ENCODE measurements at places on chromosomes 1 and 21.
A peak's percentile ranks its signal among the peaks of the same experiment; 100 is the strongest.

- H3K4me1 ChIP-seq: peaks cover 11% of the 10 kb centered on the region
- peaks cover 15% of the 10 kb centered on the region for H3K27me3 ChIP-seq
- H3K36me3 ChIP-seq: no peaks in the 10 kb centered on the region
- no peak overlapping the region for H3K4me3 ChIP-seq
- DNase-seq: no peak
- H3K27ac ChIP-seq: no peak overlapping the region
These were observed 30.0 kb downstream of the TENT5C start for GRCh38 chr1:117635805-117636204.

DNA sequence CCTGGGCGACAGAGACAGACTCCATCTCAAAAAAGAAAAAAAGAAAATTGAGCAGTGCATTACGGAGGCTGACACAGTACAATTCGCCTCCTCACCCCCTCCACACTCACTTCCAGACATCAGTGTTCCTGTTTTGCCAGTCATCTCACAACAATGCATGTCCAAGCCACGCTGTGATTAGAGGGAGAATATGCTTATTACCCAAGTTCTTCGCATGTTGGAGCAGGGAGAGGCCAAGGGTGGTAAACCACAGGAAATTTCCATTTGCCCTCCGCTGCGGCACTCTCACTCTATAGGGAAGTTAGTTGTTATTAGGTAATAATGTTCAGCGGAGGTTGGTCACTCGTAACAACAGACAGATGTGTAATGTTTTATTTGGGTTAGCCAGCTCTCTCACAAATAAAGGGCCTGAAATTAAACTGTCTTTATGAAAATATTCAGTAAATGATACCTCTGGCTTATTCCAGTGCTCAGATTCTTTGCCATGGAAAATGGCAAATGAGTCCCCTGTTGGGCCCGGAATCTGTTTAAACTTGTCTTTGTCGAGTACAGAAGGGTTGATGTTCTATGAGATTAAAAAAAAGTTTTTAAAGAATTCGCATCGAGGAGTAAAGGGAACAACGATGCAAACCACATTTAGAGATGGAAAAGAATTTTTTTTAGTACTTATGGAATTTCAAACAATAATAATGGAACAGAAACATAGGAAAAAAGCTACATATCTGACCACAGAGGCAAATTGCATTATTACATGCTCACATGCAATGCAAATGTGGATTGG lies 33.1 kb downstream of the KCNJ15 start:
- H3K4me3 ChIP-seq: no peak overlapping the region
- DNase-seq: no peak
- H3K4me1 ChIP-seq: peaks cover 6% of the 10 kb centered on the region
- no peaks in the 10 kb centered on the region for H3K36me3 ChIP-seq
- H3K27me3 ChIP-seq: peaks cover 4% of the 10 kb centered on the region

- H3K4me3 ChIP-seq: no peak overlapping the region
- peaks cover 2% of the 10 kb centered on the region for H3K27me3 ChIP-seq
- no peak for DNase-seq
- no peak overlapping the region for H3K27ac ChIP-seq
- no peaks in the 10 kb centered on the region for H3K4me1 ChIP-seq
- no peaks in the 10 kb centered on the region for H3K36me3 ChIP-seq
These were observed 559.8 kb downstream of the LMO4 start for GRCh38 chr1:87888446-87888845.

DNA sequence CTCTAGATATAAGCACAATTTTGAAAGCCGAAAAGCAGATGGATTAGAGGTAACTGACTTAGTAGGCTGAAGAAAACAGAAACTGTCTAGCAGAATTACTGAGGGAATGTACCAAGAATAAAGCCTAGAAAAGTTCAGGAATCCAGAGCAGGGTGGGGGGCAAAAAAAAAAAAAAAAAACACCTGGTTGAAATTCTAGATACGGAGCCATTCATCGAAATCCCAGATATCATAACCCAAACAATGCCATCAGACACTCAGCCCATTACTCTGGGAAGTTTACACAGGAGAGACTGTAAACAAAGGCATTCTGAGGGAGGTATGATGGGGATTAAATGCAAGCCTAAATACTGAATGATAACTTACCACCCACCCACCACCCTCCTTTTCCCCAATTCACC lies 45.6 kb downstream of the ENAH start:
- no peaks in the 10 kb centered on the region for H3K27me3 ChIP-seq
- no peak overlapping the region for H3K27ac ChIP-seq
- no peak for DNase-seq
- H3K36me3 ChIP-seq: no peaks in the 10 kb centered on the region
- H3K4me1 ChIP-seq: no peaks in the 10 kb centered on the region
- H3K4me3 ChIP-seq: no peak overlapping the region

DNA sequence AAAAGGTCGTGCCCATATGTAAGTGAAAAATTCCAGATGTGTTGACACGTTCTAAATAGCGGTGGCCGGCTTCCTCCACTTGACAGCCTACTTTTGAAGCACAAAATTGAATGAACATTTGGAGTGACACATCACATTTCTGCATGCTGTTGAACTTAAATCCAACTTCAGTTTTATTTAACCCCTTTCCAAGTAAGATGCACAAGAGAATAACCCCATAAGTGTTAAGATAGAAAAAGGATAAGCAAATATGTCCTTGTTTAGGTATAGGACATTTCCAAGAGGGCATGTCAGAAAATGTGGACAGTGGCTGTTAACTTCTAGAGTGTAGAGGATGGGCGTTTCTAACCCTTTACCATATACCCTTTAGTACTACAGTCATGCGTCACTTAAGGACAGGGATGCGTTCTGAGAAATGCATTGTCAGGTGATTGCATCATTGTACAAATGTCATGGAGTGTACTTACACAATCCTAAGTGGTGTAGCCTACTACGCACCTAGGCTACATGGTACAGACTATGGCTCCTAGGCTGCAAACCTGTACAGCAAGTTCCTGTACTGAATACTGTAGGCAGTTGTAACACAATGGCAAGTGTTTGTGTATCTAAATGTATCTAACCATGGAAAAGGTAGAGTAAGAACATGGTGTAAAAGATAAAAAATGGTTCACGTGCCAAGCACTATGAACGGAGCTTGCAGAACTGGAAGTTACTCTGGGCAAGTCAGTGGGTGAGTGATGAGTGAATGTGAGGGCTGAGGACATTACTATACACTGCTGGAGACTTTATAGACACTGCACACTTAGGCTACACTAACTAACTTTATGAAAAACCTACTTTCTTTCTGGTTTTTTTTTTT lies 9.3 kb upstream of the FAM89A start:
- H3K4me1 ChIP-seq: peaks cover 17% of the 10 kb centered on the region
- H3K36me3 ChIP-seq: no peaks in the 10 kb centered on the region
- no peak overlapping the region for H3K27ac ChIP-seq
- H3K4me3 ChIP-seq: no peak overlapping the region
- DNase-seq: no peak

GRCh38 chr1:153624965-153625611 lies 2.2 kb downstream of the S100A13 start:
- H3K36me3 ChIP-seq: no peaks in the 10 kb centered on the region
- no peak overlapping the region for H3K4me3 ChIP-seq
- no peaks in the 10 kb centered on the region for H3K4me1 ChIP-seq
- no peak for DNase-seq

GRCh38 chr1:26862781-26863684 lies at the start of gene SFN:
Gene SFN (plus strand): TSS chr1:26863149. CDS start chr1:26863213, 64 bp downstream.
- H3K4me3 ChIP-seq: peak within 1 kb of the TSS; percentile 89
- peaks cover 22% of the 10 kb centered on the region for H3K4me1 ChIP-seq
- DNase-seq: peak; percentile 83
- H3K27ac ChIP-seq: no peak within 1 kb of the TSS
- no peaks in the 10 kb centered on the region for H3K27me3 ChIP-seq
- H3K36me3 ChIP-seq: no peaks in the 10 kb centered on the region

- no peaks in the 10 kb centered on the region for H3K36me3 ChIP-seq
- no peak overlapping the region for H3K27ac ChIP-seq
- H3K4me1 ChIP-seq: no peaks in the 10 kb centered on the region
- H3K27me3 ChIP-seq: peaks cover 5% of the 10 kb centered on the region
- no peak overlapping the region for H3K4me3 ChIP-seq
- no peak for DNase-seq
These were observed 14.2 kb upstream of the TENT5B start for GRCh38 chr1:27026621-27027574.

GRCh38 chr1:89367221-89367620 lies 3.4 kb downstream of the GBP6 start:
- H3K4me1 ChIP-seq: peaks cover 15% of the 10 kb centered on the region
- H3K4me3 ChIP-seq: no peak overlapping the region
- H3K27me3 ChIP-seq: no peaks in the 10 kb centered on the region
- H3K36me3 ChIP-seq: no peaks in the 10 kb centered on the region
- H3K27ac ChIP-seq: no peak overlapping the region

GRCh38 chr1:224054611-224055010 lies 59.3 kb upstream of the FBXO28 start:
- H3K36me3 ChIP-seq: no peaks in the 10 kb centered on the region
- H3K27ac ChIP-seq: no peak overlapping the region
- no peak for DNase-seq
- H3K4me1 ChIP-seq: no peaks in the 10 kb centered on the region

- H3K4me1 ChIP-seq: peaks cover 10% of the 10 kb centered on the region
- no peak for DNase-seq
- H3K27ac ChIP-seq: no peak overlapping the region
- H3K36me3 ChIP-seq: no peaks in the 10 kb centered on the region
- no peak overlapping the region for H3K4me3 ChIP-seq
- no peaks in the 10 kb centered on the region for H3K27me3 ChIP-seq
These were observed 4.1 kb downstream of the OLFML3 start for GRCh38 chr1:113983391-113983790.

GRCh38 chr1:98482611-98483010 lies 178.9 kb upstream of the SNX7 start:
- no peak overlapping the region for H3K27ac ChIP-seq
- no peak overlapping the region for H3K4me3 ChIP-seq
- no peak for DNase-seq
- no peaks in the 10 kb centered on the region for H3K27me3 ChIP-seq

- peaks cover 2% of the 10 kb centered on the region for H3K36me3 ChIP-seq
- H3K4me1 ChIP-seq: peaks cover 23% of the 10 kb centered on the region
- H3K27ac ChIP-seq: no peak overlapping the region
These were observed 2.2 kb upstream of the CBR3 start for GRCh38 chr21:36132696-36133095.

DNA sequence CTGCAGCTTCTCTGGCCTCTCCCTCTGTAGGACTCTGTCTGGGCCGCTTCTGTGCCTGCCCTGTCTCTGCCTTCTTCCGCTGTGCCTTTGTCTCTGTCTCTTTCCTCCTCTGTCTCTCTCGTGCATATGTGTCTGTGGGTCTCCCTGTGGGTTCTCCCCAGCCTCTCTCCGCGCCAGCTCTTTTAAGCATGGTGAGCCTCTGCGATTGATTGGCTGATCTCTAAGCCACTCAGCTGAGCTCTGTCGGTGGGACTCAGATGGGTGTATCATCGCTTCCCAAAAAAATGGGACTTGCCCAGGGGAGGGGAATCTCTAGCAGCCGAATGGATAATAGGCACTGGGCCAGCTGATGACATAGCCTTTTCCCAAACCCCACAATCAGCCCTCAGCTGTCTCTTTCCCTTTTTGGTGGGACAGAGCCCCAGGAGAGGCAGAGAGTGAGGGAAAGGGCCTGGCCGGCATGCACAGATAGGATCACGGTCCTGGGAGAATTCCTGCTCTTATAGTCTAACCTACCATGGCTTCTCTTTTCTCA lies at the start of gene ADAMTS4:
ADAMTS4 (minus strand) TSS at position 158 of the 535 bp plus-strand sequence. CDS start 427 bp downstream, outside the sequence.
- H3K27ac ChIP-seq: peak within 1 kb of the TSS; percentile 95
- H3K27me3 ChIP-seq: no peaks in the 10 kb centered on the region
- H3K36me3 ChIP-seq: peaks cover 7% of the 10 kb centered on the region
- H3K4me1 ChIP-seq: peaks cover 39% of the 10 kb centered on the region
- DNase-seq: no peak
- H3K4me3 ChIP-seq: no peak within 1 kb of the TSS

DNA sequence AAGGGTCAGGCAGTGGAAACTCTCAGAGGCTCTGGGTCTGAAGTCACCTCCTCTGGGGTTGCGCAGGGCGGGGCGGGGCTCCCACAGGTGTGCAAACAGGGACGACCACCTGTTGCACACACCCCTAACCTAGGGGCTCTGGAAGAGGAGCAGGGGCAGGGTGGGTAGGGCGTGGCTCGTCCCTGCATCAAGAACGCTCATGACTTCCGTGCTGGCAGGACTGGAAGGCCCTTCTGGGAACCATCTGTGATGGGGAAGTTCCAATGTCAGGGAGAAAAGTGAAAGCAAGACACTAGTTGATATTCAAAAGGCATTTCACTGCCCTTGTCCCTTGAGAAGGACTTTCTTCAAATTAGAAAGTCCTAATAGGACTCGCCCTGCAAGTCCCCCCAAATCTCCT lies 22.1 kb upstream of the CLSTN1 start:
- no peak for DNase-seq
- H3K36me3 ChIP-seq: no peaks in the 10 kb centered on the region
- no peaks in the 10 kb centered on the region for H3K27me3 ChIP-seq
- H3K4me3 ChIP-seq: no peak overlapping the region
- no peak overlapping the region for H3K27ac ChIP-seq

GRCh38 chr1:74504125-74504932 lies 8.1 kb downstream of the LRRC53 start:
- peaks cover 5% of the 10 kb centered on the region for H3K27me3 ChIP-seq
- H3K36me3 ChIP-seq: no peaks in the 10 kb centered on the region
- no peaks in the 10 kb centered on the region for H3K4me1 ChIP-seq
- peak; percentile 68 for DNase-seq

GRCh38 chr1:90534663-90535295 lies 182.3 kb downstream of the BARHL2 start:
- H3K4me3 ChIP-seq: no peak overlapping the region
- H3K4me1 ChIP-seq: no peaks in the 10 kb centered on the region
- no peak for DNase-seq
- no peaks in the 10 kb centered on the region for H3K36me3 ChIP-seq

- H3K4me1 ChIP-seq: no peaks in the 10 kb centered on the region
- H3K27me3 ChIP-seq: peaks cover 16% of the 10 kb centered on the region
- H3K4me3 ChIP-seq: no peak overlapping the region
- DNase-seq: no peak
- H3K36me3 ChIP-seq: no peaks in the 10 kb centered on the region
These were observed 2.1 kb upstream of the LCE2C start for GRCh38 chr1:152673016-152673415.

- H3K4me3 ChIP-seq: no peak overlapping the region
- no peaks in the 10 kb centered on the region for H3K4me1 ChIP-seq
- no peak overlapping the region for H3K27ac ChIP-seq
- peaks cover 21% of the 10 kb centered on the region for H3K27me3 ChIP-seq
- no peak for DNase-seq
These were observed 11.2 kb upstream of the VWA5B1 start for GRCh38 chr1:20279509-20279908.
